Naive thymus-derived CD4-positive, alpha-beta T cell (primary cell): ENCODE measurements at places on chromosomes 2 and 18. TPM values are rescaled to one million over a fixed set of nuclear protein-coding genes. Genes with fewer than 3 reads are reported as not detected.

The SSB gene
- polyA plus RNA-seq = 80.5 TPM

The SLC38A11 gene
- not detected for polyA plus RNA-seq

The HOXD13 gene
- polyA plus RNA-seq = not detected

The ACKR3 gene
- polyA plus RNA-seq = 4.1 TPM

The MSH2 gene
- 40.5 TPM for polyA plus RNA-seq

The BOD1L2 gene
- polyA plus RNA-seq = not detected

The CYTIP gene
- 270 TPM for polyA plus RNA-seq

DNA sequence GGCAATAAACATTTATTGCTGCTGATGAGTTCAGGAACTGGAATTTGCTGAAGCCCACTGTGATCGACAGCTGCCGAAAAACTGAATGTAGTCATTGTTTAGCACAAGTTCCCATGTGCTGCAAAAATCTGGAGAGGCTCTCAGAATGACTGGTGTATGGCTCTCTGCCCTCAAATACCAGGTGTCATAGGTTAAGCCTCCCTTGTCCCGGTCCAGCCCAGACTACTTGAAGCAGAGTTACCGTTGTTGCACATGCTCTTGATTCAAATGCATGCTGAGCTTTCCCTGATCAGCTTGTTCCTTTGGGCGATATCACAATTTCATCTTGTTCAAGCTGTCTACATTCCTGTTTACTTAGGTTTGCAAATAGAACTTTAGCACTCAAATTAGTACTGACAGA is 625.2 kb downstream of the CPS1 start:
- no peaks in the 10 kb centered on the region for H3K4me1 ChIP-seq
- no peaks in the 10 kb centered on the region for H3K36me3 ChIP-seq
- no peak overlapping the region for H3K4me3 ChIP-seq
- H3K27me3 ChIP-seq = no peaks in the 10 kb centered on the region
- no peak for DNase-seq

DNA sequence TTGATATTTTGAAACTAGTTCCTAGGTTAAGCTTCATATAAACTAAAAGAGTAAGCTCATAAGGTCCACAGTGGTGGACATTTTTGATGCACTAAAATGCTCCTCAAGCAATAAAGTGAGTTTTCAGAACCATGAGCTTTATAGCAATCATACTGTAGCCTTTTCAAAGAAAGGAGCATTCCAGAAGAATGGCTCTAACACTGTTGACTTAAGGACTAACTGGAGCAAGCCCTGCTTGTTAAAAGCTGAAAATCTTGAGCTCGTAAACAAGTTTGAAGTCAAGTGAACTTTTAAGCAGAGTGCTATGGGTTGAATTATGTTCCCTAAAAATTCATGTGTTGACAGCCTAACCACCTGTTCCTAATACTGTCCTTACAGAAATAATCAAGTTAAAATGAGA is 38.0 kb downstream of the KYNU start:
- H3K4me1 ChIP-seq = no peaks in the 10 kb centered on the region
- no peaks in the 10 kb centered on the region for H3K27me3 ChIP-seq
- H3K36me3 ChIP-seq = no peaks in the 10 kb centered on the region
- no peak overlapping the region for H3K4me3 ChIP-seq
- DNase-seq = no peak

- H3K4me1 ChIP-seq = no peaks in the 10 kb centered on the region
- H3K36me3 ChIP-seq = no peaks in the 10 kb centered on the region
- DNase-seq = no peak
- no peak overlapping the region for H3K4me3 ChIP-seq
- H3K27me3 ChIP-seq = no peaks in the 10 kb centered on the region
Measured at GRCh38 chr2:200839513-200839912, 24.9 kb downstream of the CLK1 start.

DNA sequence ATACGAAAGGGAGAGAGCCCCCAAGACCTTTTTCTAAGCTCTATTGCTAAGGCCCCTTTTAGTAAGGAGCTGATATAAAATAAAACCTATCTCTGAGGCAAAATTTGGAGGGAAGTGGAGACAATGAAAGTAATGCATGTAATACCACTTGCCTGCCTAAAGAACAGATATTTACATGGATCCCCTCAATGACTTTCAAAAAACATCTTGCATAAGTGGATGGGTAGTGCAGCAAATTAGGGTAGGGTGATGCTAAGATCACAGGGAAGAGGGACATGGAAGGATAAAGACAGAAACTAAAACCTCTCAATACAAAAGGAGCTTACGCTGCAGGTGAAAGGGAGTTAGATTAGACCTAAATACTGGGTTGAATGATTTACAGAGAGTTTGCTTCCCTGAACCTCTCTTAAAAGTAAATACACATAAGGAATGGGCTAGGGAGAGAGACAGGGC is 1.1 kb downstream of the ZNF513 start:
- peak overlapping the region; percentile 85 for H3K27ac ChIP-seq
- peaks cover 9% of the 10 kb centered on the region for H3K4me1 ChIP-seq

DNA sequence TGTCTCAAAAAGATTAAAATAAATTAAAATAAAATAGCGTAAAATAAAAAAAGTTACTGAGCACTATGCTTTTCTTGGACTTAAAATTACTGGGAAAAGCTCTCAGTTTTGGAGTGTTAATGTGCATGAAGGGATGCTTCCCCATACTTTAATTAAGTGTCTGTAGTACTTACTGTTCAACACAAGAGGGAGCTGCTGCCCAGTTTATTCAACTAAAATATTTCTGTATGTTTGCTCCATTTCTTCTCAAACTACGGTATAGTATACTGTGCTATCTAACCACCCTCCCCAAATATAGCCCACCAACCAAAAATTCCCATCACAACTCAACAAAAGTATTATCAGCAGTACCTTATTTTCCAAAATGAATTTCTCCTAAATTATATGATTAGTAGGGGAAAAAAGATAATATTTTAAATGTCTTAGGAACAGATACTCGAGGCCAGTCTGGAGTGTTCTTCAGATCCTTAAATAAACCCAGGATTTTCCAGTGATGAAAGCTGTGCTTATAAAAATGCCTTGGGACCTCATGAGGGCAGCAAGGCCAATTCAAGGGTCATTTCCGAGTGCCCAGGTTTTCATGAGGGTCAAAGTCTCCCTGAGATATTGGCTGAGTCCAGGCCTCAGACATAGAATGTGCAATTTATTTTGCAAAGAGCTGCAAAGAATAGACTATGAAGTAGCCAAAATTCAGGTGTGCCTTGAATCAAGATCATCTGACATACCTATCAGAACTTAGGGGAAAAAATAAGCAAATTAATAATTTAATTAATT is 64.1 kb downstream of the CHRNA1 start:
- DNase-seq = peak; percentile 66
- H3K4me1 ChIP-seq = no peaks in the 10 kb centered on the region
- no peaks in the 10 kb centered on the region for H3K27me3 ChIP-seq
- no peak overlapping the region for H3K4me3 ChIP-seq
- no peaks in the 10 kb centered on the region for H3K36me3 ChIP-seq

DNA sequence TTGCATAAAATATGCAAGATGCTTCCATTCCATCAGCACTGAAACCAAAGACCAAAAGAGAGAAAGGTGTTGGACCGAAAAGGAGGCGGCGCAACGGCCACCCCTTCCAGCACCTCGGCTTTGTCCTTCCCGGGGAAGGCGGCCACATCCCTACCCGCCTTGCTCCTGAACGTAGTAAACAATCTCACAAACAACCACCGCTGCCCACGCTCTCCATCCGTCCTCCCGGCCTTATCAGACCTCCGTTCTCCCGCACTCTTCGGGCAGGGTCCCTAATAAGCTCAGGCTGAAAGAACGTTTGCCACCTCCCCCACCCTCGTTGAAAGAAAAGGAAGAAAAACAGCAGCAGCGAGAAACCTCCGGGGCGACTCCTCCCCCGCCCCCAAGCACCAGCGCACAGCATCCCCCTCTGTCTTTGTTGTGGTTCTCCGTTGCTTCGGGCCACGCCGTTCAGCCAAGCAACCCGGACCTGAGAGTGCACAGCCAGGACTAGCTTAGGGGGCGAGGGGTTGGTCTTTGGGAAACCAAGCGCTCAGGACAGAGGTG is 4.4 kb downstream of the EVX2 start:
- H3K27me3 ChIP-seq = peaks cover 41% of the 10 kb centered on the region
- DNase-seq = no peak
- H3K27ac ChIP-seq = no peak overlapping the region
- H3K36me3 ChIP-seq = no peaks in the 10 kb centered on the region
- no peak overlapping the region for H3K4me3 ChIP-seq

DNA sequence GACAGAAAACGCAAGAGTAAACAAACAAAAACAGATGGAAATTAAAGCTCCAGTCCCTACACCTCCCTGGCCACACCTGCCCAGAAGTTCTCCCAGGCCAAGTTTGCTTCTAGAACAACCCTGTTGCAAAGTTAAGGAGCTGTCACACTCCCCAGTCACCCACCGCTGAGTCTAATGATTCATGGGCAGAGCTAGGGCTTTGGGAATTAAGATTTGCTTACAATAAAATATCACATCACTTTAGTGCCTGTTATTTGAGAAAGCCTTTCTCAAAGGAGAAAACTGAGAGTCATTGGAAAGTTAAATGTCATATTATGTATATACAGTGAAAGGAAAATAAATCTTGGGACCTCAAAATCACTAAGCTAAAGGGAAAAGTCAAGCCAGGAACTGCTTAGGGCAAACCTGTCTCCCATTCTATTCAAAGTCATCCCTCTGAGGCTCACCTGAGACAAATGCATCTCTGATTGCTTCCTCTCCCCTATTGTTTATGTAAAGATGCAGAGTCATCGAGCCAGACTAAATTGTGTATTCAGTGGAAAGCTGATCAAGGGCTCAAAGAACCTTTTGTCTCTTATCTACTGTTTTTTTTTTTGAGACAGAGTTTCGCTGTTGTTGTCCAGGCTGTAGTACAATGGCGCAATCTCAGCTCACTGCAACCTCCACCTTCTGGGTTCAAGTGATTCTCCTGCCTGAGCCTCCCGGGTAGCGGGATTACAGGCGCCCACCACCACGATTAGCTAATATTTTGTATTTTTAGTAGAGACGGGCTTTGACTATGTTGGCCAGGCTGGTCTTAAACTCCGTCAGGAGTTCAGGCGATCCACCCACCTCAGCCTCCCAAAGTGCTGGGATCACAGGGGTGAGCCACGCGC is 2.8 kb downstream of the CRYGB start:
- H3K27me3 ChIP-seq = no peaks in the 10 kb centered on the region
- H3K4me3 ChIP-seq = no peak overlapping the region

GRCh38 chr2:172181840-172182239 is 79.1 kb upstream of the DLX2 start:
- peaks cover 10% of the 10 kb centered on the region for H3K4me1 ChIP-seq
- no peak overlapping the region for H3K27ac ChIP-seq

- no peak for DNase-seq
- H3K27ac ChIP-seq = no peak overlapping the region
- H3K36me3 ChIP-seq = no peaks in the 10 kb centered on the region
- H3K27me3 ChIP-seq = no peaks in the 10 kb centered on the region
- no peaks in the 10 kb centered on the region for H3K4me1 ChIP-seq
- no peak overlapping the region for H3K4me3 ChIP-seq
Measured at GRCh38 chr18:26503382-26503781, 45.0 kb downstream of the KCTD1 start.

- no peak overlapping the region for H3K27ac ChIP-seq
- H3K36me3 ChIP-seq = no peaks in the 10 kb centered on the region
- no peaks in the 10 kb centered on the region for H3K4me1 ChIP-seq
Measured at GRCh38 chr2:231887756-231888155, 38.4 kb downstream of the NPPC start.

- no peak overlapping the region for H3K4me3 ChIP-seq
- DNase-seq = no peak
- H3K4me1 ChIP-seq = no peaks in the 10 kb centered on the region
- no peaks in the 10 kb centered on the region for H3K27me3 ChIP-seq
Measured at GRCh38 chr2:239355724-239356123, 45.1 kb downstream of the HDAC4 start.

DNA sequence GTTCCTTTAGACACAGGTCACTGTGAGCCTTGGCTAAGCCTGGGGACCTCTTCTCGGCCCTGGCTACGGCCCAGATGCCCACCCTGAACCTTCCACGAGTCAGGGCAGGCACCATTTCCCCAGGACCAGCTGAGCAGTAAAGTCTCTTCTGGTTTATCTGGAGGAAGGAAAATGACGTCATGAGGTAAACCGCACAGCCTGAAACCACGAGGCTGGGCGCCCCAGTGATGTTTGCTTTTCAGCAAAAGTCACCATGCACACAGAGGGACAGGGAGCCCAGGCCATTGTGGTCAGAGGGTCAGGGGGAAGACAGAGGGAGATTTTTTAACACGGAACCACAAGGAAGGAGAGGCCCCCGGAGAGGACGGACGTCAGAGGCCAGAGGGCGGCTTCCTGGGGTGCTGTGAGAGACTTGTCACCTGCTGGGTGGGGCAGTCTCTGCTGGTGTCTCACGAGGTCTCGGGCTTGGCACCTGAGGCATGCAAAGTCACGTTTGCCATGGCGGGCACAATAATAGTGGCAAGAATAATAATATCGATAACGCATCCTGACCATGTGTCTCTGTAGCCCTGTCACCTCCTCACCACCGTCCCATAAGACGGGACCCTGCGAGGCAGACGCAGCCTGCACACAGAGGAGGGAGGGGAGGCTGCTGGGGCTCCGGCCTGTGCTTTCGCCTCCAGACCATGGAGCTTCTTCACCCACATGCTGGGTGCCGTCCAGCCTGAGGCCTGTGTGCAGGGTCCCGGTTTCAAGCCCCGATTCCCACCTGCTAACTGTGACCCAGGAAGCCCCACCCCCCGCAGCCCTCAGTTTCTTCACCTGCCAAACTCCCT is 33.2 kb upstream of the FOSL2 start:
- H3K36me3 ChIP-seq = no peaks in the 10 kb centered on the region
- peaks cover 43% of the 10 kb centered on the region for H3K4me1 ChIP-seq
- peak overlapping the region; percentile 5 for H3K27ac ChIP-seq
- peak; percentile 69 for DNase-seq
